ENCODE measurements at places on chromosomes 7 and 10.

GRCh38 chr10:126930883-126931503 lies 25.8 kb downstream of the DOCK1 start:
- peak; percentile 75 for DNase-seq

GRCh38 chr10:80421050-80421706 lies 12.8 kb downstream of the PRXL2A start:
- no peak for DNase-seq

- DNase-seq: no peak
Observed at GRCh38 chr7:114218283-114218682, 196.3 kb upstream of the FOXP2 start.

- no peak for DNase-seq
Observed at GRCh38 chr7:111677848-111678247, 115.6 kb upstream of the IMMP2L start.

- DNase-seq: no peak
Observed at GRCh38 chr10:67803588-67804394, 34.2 kb downstream of the DNAJC12 start.

DNA sequence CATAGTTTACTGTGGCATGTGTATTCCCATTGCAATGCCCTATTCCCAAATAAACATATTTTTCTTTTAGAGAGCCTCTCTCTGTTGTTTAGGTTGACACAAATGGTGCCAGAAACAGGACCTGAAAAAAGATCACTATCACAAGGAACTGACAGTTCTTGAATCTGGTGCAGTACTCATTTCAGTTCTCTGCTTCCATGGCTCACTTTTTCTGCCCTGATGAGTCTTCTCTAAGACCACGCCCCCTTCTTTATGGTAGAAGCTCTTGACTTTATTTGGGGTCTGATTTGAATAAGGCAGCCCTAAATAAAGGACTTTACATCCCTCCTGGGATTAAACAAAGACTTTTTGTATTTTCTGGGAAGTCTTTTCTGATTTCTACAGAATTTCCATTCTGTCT lies 3.5 kb upstream of the CCDC126 start:
- DNase-seq: no peak

All from muscle of arm (tissue), 14 donors.